T-helper 9 cell (primary cell): ENCODE measurements at places on chromosomes 5 and 9.

DNA sequence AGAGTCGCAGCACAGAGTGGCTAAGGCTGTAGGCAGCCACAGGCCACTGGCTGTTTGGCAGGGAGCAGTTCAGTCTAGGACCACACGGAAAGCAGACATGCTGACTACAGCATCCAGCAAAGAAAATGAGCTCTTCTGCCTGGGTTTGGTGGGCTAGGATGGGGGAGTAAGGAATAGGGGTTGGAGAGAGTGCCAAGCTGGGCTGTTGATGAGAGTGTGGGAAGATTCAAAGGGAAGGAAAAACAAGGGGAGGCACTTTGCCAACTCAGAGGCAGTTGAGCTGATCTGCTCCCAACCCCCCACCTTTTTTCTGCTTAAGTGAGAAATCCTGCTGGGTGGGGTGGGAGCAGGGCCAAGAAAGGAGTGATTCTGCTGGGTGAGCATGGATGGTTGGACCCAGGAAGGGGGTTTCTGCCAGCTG, 35.9 kb downstream of the SVEP1 start:
- DNase-seq: no peak

- no peak for DNase-seq
Observed at GRCh38 chr5:91591076-91591475, 208.0 kb upstream of the ARRDC3 start.

- no peak for DNase-seq
Observed at GRCh38 chr5:136015966-136016650, 12.7 kb upstream of the TGFBI start.

DNA sequence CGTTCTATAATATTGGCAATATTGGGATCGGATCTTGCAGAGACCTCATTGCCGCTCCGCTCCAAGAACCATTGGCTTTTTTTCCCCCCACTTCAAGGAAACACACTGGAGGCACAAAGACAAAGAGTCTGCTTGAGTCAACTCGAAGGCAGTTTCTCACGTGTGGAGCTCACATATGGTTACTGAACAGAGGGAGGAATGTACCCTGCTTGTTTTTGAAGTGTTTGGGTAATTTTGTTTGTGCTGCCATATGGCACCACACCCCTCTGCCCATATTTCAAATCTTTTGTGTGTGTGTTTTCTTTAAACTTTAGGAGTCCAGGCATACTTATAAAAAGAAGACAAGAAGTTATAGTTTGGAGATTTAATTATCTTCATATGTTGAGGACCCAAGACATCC, 595.9 kb downstream of the DTWD2 start:
- DNase-seq: no peak

DNA sequence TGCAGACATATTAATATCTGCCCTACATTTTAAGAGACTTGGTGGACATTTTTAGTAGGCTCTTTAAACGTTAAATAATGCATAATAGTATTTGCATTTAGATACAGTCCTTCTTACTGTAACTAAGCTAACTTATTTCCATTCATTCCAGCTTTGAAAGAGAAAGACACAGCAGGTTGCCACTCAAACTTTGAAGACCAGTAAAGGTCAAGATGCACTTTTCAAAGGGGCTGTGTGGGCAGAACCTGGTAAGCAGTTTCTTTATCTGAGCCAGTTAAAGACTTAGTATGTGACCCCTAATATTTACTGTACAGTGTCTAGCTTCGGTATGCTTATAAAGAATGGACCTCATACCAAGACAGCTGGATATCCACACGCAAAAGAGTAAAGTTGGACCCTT, 20.8 kb downstream of the PLGRKT start:
- no peak for DNase-seq

DNA sequence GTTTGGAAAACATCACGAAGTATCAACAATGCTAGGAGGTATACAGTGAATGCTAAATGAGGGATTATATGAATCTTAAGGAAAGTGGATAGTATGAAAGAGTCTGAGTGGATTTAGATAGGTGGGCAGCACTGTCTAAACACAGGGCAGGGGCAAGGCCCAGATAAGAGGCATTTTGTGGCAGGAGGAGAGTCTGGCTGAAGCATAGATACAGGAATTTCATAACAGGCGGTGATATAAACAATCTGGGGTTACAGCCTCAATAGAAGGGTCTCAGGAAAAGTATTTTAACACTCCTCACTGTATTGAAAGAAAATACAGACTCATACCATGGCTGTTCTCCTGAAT, 96.9 kb downstream of the PLPP1 start:
- no peak for DNase-seq

- DNase-seq: no peak
Observed at GRCh38 chr5:67623078-67623477, 426.5 kb upstream of the CD180 start.

DNA sequence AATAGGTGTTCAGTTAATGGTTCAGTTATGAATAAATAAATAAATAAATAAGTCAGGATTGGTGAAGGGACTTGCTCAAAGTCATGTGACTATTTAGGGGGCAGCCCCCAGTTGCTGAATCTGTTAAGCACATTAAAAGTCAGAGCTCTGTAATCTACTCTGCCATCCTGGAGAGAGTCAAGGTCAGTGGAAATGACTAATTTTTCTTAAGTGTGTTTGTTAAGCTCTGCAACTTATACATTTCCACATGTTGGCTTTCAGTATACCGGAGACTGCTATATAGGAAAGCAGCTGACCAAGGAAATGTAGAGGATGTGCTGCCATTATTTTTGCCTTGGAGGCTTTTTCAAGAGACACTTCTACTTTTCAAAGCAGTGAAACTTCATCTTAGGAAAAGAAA, 57.9 kb downstream of the KIAA1958 start:
- DNase-seq: no peak

- no peak for DNase-seq
Observed at GRCh38 chr9:114291886-114292590, 30.9 kb upstream of the ORM1 start.
